Cardiac atrium fibroblast (primary cell): ENCODE measurements at places on chromosomes 2 and 18. TPM values are rescaled to one million over a fixed set of nuclear protein-coding genes. Genes with fewer than 3 reads are reported as not detected.

Gene SPEG
- 5.2 and 6.8 TPM in 2 replicates for total RNA-seq

Gene ZAP70
- total RNA-seq: not detected in 2 replicates

Gene HSBP1L1
- 4.7 and 19.1 TPM in 2 replicates for total RNA-seq

Gene GALNT3
- total RNA-seq: not detected in 2 replicates

Gene KRTCAP3
- 0.97 TPM in 1 of 2 replicates, not detected in the other for total RNA-seq

Gene C2orf81
- total RNA-seq: under 0.01 and 0.49 TPM in 2 replicates

Gene SCN2A
- not detected in 2 replicates for total RNA-seq

Gene TRAF3IP1
- 4.5 and 15.2 TPM in 2 replicates for total RNA-seq

Gene MAL
- not detected in 2 replicates for total RNA-seq

Gene CIDEA
- not detected in 2 replicates for total RNA-seq

Gene CFAP53
- total RNA-seq: not detected in 2 replicates

Gene ST8SIA5
- total RNA-seq: not detected in 2 replicates

Gene POTEE
- not detected in 2 replicates for total RNA-seq

Gene ACOXL
- total RNA-seq: not detected in 2 replicates

Gene NMUR1
- total RNA-seq: not detected in 2 replicates

Gene TMEM17
- total RNA-seq: 1.4 and 1.5 TPM in 2 replicates

Gene HRH4
- total RNA-seq: not detected in 2 replicates

Gene CRACDL
- total RNA-seq: 0.32 TPM in 1 of 2 replicates, not detected in the other
